ENCODE measurements at places on chromosomes 2 and 18.

DNA sequence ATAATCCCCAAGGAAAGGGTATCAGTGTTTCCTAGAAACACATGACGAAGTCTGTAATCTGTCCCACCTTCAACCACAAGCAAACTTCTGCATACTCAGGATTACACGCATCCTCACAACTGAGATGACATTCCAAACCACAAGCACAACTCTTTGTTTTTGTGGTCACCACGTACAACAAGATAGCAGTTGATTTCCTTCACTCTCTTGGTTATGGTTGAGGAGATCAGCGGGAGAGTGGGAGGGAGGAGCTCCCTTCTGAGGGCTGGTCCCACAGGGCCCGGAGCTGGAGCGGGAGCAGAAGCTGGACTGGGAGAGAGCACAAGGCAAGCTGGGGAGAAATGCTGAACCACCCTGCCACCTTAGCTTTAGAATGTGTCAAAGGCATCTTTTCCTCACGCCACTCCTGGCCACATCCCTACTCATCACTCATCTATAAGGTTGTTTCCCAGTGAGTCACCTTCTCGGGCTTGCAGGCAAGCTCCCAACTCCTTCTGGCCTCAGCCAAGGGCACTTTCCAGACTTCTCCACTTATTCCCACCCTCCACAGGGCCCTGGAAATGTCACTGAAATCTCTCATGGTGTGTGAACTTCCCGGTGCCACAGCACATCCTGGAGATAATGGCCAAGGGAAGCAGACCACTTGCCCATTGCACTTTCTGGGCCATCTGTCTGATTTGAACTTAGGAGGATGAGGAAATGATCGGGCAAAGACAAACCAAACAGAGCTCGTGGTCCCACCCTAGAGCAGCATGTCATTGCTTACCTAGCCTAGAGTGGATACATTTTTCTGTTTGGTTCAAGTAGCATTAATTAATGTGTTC is 98.9 kb upstream of the LGALSL start:
- peak; percentile 89 for DNase-seq

DNA sequence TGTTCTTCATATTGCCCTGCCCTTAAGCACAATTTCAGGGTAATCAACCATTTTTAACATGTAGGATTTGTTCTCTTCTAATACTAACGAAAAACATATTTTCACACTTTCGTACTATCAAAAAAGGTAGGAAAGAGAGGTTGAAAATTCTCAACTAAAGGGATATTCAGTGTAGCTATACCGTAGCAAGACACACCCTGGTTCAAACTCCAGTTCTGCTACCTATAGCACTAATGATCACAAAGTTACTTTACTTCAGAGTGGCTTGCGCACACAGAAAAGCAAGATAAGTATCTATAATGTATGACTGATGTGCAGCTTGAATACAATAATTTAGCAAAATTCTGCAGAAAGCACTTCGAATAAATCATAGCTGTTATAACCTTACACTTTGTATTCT is 125.8 kb upstream of the CD226 start:
- DNase-seq = no peak

GRCh38 chr2:160731856-160732255 is 238.2 kb upstream of the RBMS1 start:
- no peak for DNase-seq

- no peak for DNase-seq
Observed at GRCh38 chr2:11726384-11726783, 20.0 kb upstream of the LPIN1 start.

DNA sequence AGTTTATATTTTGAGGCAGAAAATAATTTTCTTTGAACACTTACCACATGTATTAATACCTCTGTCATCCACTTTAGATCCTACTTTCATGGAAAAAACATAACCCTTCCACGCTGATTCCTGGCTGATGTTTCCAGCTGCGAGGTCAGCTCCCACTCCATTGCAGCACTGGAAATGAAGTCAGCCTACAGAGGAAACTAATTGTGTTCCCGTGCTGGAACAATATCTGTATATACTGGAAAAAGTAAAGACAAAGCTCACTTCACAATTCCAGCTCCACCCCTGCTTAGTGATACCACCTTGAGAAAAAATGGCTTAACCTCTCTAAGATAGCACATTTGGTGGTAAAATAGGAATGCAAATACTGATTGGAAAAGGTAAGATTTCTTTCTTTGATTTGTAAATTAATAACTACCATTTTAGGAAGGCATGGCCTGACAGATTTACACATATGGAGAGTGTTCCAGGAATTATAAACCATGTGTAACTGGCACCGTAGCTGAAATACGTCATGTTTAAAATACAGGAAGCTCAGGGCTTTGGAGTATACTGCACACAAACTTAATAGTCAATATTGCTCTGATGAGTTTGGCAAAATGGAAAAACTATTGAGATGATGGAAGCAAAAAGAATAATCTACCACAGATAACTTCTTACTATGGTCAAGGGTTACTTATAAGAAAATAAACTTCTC is 90.0 kb downstream of the TRIB2 start:
- DNase-seq = no peak

GRCh38 chr2:158740127-158740526 is 55.0 kb upstream of the DAPL1 start:
- peak; percentile 61 for DNase-seq

- peak; percentile 2 for DNase-seq
Observed at GRCh38 chr2:156649596-156649995, 213.4 kb downstream of the GPD2 start.

DNA sequence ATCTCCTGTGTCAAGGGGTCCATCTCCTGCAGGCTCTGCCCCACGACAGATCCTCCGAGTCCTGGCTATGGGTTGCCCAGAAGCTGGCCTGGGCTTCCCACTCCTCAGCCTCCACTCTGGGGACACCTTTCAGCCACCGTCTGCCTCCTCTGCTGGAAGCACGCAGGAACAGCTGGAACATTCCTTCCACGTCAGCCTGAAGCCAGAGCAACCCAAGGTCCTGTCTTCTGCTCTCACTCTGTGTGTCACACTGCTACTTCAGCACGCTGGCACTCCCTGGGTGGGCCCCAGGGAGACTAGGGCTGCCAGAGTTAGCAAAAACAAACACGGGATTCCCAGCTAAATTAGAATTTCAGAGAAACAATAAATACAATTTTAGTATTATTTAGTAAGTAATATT is 148.8 kb downstream of the HRH4 start:
- no peak for DNase-seq

GRCh38 chr2:51291762-51292551 is 260.0 kb upstream of the NRXN1 start:
- no peak for DNase-seq

DNA sequence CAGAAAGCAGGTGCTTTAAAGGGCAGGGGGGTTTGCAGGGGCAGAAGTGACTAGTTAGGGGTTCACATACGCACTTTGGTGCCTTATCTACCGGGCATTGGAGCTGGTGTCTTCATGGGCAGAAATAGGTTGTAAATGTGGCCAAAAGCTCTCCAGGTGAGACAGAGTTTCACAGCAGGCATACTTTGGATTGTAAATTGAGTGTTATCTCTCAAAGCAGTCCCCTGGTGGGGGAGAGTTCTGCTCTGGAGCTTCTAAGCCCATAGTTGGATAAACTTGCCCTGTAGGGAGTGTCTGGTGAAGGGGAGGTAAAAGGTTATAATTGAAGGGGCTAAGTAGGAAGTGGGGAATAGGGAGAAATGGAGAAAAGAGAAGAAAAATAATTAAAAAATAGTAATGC is 43.1 kb downstream of the COL4A3 start:
- no peak for DNase-seq

DNA sequence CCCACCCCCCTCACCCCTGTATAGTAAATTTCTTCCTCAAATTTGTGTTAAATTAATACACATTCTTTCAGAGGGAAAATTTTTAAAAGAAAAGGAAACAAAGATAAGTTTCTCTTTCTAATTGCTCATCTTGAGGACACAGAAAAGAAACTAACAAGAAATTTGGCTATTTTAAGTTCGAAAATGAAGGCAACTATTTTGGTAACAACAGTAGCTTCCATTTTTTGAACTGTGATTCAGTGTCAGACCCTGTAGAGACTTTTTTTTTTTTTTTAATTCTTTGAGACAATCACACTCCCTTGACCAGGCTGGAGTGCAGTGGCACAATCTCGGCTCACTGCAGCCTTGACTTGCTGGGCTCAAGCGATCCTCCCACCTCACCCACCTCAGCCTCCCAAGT is 194.9 kb downstream of the SS18 start:
- DNase-seq = no peak

DNA sequence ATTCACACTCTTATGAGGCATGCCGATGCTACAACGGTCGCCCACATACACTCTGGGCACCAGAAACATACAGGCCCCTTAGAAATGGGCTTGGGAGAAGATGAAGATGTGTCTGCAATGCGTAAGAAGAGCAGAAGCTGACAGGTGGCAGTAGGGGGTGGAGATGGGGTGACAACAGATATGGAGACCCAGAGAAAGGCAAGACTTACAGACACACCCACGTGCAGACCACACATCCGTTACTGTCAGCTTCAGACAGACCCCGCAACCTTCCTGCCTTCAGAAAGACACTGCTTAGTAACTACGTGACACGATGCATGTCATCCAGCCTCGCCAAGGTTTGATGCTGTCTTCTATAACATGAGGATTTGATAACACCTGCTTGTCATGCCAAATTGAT is 89.5 kb downstream of the ZFP36L2 start:
- DNase-seq = no peak

DNA sequence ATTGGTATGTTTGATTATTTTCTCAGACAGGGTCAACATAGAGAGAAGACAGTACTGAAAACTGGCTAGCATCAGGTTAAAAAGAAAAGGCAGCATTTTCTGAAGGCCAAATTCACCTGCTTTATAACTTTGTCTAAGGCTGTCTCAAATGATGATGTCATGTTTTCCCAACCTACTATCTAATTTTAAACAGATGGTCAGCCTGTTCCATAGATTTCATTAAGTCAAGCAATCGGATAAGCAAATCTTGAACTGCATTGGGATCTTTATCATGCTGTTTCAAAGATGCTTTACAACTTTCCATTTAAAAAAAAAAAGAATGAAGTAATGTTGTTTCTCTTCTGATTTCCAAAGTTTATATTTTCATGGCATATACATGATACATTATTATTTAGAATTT is 56.3 kb upstream of the SPOPL start:
- peak; percentile 51 for DNase-seq

- no peak for DNase-seq
Observed at GRCh38 chr2:103859238-103859637, 994.7 kb upstream of the POU3F3 start.

DNA sequence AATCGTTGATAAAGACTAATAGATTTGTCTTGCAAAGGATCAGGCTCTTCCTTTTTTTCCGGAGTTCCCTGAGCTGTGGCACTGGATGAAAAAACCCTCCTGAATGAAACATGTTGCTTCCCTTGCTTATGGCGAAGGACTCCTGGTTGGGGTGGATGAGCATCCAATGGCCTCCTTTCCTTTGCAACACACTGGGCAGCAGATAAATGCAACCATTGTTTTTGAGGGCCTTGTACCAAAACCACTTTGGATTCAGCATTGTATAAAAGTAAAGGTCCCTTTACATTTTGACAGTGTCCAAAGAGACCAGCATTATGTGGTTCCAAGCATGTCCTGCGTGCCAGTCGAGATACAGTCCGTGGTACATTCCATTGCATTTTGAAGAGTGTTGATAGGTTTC is 44.7 kb downstream of the FAM210A start:
- DNase-seq = no peak

- no peak for DNase-seq
Observed at GRCh38 chr2:232697807-232698110, 628 bp downstream of the GIGYF2 start.

DNA sequence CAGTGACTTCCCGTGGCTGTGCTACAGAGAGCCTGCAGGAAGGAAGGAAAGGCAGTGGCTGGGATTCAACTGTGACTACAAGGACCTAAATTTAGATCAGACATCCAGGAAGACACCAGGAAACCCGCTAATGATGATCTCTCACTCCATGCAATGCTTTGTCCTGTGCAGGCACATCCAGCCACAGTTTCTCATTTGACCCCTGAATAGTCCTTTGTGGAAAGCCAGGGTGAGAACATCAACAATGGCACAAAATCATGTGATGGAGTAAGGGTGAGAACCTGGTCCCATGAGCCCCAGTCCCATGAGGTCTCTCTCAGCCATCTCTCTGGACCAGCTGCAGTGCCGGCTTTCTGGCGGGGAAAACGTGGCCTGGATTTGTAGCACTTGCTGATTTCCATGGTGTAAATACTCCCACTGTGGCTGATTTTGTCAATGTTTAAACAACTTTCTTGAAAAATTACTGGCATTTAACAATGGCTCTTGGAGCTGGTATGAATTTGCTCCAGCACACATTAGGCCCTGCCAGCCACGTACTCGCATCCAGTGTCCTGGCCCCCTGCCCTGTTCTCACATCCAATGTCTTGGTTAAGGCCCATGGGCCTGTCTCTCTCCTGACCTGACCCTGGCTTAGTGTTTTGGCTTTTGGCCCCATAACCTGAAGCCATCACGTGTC is 159.0 kb upstream of the HAAO start:
- DNase-seq = no peak

DNA sequence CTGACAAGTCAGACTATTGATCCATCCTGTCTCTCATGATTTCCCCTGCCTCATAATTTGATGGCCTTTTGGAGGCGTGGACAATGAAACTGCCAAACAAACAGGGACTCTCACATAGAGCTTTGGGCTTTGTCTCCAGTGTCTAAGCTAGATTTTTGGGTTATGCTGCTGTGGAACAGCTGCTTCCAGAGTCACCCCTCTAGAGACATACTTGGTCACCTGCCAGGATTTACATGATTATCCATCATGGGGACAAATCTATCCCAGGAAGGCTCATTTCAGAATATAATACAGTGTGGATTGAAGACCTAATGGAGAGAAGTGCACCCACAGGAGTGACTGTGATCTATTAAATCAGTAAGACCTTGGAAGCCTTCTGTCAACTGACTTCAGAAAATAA is 159.6 kb downstream of the SLC8A1 start:
- no peak for DNase-seq

- DNase-seq = no peak
Observed at GRCh38 chr18:46732201-46732600, 24.7 kb downstream of the ST8SIA5 start.

- DNase-seq = no peak
Observed at GRCh38 chr2:103616891-103617290, 855.1 kb downstream of the TMEM182 start.

DNA sequence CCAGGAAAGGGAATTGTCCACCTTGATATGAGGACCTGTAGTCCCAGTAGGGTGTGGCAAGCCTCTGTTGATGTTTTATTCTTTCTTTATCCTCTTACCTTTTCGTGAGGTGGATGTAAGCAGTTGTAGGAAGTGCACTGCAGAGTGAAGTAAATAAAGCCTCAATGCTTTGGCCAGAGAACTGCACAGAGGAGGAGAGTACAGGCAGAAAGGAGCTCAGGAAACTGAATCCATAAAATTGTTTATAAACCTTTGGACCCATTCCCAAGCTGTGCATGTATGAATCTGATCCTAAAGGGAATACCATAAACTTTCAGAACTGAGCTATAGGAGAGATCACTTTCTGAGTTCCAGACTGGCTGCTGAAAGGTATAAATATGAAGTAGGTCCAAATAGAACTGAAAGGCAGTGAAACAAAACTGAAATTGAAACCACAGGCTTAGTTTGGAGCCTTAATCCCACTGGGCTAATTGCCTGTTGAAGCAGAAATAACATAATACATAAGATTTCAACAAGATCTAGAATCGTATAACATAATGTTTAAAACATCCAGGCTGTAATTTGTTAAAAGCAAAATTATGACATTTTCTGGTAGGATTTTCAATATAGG is 17.9 kb upstream of the SLC9A4 start:
- DNase-seq = no peak

Measured in fibroblast of mammary gland (primary cell).